ENCODE measurements at places on chromosomes 12 and 14.

- DNase-seq, result no peak
Observed at GRCh38 chr12:29640589-29641345, 143.0 kb downstream of the TMTC1 start.

GRCh38 chr12:3929875-3930615 lies 56.8 kb upstream of the PARP11 start:
- DNase-seq, result no peak

DNA sequence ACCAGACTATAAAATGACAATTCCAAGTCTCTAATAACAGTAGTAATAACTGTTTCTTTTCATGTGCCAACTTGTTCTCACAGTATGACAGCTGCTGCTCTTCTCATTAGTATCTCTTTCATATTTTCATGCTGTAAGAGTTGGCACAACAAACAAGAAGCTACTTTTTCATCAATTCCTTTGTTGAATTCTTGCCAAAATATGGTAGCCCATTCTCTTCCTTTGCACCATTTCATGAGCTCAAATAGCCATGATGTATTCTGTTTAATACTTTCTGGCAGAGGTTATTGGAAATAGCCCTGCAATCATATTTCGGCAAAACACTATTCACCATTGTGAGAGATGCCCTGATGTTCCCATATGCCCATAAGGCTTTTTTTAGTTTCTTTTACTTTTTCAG lies 1100.7 kb downstream of the TRHDE start:
- no peak for DNase-seq

GRCh38 chr12:83388551-83388950 lies 701.8 kb downstream of the TMTC2 start:
- DNase-seq, result no peak

DNA sequence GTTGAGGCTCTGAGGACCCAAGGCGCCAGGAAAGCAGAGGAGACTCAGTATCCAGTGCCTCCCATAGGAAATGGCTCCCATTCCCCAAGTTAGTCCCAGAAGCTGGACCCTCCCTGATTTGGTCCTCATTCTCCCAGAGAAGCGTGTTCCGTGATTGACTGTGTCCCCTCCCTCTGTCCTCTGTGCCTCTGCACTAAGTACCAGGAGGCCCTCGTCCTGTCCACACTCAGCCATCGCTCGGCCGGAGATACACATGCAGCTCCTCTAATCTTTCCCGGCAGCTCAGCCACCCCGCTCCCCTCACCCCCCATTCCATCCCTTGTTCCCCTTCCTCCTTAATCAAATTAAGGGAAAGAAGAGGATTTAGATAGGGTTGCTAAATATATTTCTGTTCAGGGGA lies 28.3 kb upstream of the ATP2A2 start:
- no peak for DNase-seq

DNA sequence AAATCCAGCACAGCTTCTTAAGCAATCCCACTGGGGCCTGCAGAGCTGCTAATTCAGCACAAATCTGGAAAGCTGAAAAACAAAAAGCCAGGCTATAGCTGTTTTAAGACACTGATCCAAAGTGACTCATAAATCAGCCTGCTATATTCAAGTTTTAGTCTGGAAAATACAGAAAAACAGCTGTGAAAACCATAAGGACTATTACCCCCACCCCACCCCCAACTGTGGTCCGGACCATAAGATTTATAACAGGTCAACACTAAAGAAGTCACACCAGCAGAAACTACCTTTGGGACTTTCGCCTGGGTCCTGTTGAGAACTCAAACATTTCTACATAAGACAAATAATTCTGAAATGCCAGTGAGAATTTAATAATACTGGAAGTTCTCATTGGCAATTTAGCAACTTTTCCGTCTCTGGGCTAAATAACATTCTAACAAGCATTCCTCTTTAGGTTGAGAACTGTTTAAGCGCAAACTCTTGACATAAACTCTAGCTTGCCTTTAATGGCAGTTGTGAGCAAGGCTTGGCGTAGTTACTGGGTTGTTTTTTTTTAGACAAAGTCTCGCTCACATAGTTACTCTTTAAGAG lies 3.3 kb downstream of the LRIG3 start:
- no peak for DNase-seq

- no peak for DNase-seq
Observed at GRCh38 chr12:105026411-105026810, 40.3 kb downstream of the NOPCHAP1 start.

DNA sequence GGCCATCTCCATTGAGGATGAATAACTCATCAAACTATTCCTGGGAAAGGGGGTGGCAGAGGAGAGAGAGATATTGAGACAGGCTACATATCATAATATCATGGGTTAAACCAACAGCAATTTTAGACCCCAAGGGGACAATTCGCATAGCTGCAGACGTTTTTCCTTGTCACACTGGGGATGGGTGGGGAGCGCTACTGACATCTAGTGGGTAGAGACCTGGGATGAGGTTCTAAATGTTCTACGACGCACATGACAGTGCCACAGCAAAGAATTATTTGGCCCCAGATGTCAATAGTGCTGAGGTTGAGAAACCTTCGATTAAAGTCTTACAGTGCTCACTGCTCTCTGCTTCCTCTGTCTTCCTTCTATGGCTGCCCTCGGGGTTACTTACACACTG lies 425.6 kb downstream of the NRXN3 start:
- DNase-seq, result peak; percentile 48

DNA sequence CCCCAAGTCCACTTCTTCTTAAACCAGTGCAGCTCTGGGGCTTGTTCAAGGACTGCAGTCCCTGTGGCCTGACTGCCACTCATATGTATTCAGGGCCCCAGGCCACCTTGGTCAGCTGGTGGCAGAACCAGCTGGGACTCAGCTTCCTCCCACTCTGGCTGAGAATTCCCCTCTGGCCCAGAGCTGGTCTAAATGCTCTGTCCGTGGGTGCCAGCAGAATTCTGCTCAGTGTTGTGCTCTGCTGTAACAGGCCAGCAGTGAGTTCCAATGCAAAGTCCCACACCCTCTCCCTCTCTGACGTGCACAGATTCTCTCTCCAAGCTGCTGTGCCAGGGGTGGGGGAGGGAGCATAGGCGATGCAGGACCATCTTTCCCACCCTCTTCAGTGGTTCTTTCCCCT lies 210.4 kb upstream of the RGS6 start:
- no peak for DNase-seq

- DNase-seq, result no peak
Observed at GRCh38 chr12:12960639-12961209, 8.8 kb upstream of the GPRC5D start.

DNA sequence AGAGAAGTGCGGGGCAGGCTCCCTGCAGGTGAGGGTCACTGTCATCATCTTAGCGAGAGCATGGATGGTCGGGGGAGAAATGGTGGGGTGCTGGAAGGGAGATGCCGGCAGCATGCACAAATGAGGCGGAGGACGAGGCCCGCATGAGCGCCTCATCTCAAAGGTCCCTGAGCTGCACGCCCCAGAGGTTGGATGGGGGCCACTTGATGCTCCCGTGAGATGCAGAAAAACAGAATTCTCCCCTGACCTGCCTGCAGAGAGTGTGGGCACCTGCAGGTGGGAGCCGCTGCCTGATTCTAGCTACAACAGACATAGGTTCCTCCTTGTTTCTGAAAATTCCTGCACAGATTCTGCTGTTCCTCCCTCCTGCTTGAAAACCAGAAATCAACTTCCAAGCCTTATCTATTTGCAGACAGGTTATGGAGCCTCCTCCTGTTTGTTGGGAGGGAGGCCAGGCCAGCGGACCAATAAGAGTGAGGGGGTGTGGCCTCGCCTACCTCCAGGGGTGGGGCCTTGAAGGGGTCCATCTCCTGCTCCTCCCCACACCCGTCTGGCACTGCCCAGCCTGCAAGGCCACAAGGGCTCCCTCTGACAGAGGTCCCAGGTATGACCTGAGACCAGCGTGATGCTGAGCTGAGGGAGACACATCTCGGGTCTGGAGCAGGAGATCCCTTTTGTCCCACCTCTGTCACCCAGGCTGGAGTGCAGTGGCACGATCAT lies 67.2 kb downstream of the KDM2B start:
- DNase-seq, result peak; percentile 78

- DNase-seq, result no peak
Observed at GRCh38 chr12:101819467-101819866, 11.3 kb downstream of the GNPTAB start.

DNA sequence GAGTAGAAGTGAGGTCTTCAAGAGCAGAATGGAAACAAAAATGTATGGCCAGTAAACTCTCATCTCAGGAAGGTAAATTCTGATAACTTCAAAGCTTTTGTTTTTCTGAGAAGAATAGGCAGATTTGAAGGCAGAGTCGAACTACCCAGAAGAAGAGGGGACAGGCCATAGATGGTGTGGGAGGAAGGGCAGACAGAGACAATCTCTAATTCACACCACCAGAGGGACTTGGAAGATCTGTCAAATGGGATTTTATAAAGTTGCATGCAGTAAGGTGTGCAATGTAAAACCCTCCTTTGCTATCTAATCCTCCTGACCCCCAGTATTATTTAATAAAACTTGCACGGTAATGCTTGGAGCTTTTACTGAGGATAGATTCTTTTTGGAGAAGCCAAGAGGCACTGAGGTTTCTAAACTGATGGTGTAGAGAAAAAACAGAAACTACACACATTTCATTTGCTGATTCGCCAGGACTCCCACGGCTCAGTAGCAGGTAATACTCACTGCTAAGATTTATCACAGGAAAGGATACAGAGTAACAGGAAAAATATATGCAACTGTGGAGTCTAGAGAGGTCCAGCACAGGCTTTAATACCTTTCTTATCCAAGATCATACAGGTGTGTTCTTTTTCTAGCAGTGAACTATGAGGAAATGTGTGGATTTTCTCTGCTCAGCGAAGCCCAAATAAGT lies 18.3 kb downstream of the SLC38A2 start:
- DNase-seq, result no peak

DNA sequence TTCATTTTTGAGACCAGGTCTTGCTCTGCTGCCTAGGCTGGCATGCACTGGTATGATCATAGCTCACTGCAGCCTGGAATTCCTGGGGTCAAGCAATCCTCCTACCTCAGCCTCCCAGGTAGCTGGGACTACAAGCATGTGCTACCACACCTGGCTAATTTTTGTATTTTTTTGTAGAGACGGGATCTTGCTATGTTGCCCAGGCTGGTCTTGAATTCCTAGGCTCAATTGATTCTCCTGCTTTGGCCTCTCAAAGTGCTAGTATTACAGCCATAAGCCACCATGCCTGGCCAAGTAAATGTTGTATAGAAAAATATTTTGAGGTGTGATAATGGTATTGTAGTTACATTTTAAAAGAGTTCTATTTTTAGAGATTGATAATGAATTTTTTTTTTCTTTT lies 12.6 kb downstream of the BIN2 start:
- no peak for DNase-seq

- DNase-seq, result no peak
Observed at GRCh38 chr12:114400361-114400811, 5.6 kb downstream of the TBX5 start.

DNA sequence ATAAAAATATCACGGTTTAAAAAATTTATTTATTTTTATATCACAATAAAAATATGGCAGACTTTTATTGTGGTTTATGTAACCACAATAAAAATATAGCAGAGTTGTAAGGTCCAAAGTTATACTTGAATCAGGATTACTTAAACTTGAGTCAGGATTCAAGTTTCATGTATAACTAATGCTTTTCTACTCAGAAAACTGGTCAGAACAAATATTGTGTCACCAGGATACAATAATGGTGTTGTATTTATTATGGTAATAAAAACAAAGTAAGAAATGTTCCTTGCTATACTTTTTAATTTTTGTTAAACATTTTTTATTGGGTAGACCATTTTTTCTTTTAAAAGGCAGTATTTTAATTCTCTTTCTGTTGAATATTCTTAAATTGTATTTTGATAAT lies 29.2 kb upstream of the EPS8 start:
- DNase-seq, result no peak

DNA sequence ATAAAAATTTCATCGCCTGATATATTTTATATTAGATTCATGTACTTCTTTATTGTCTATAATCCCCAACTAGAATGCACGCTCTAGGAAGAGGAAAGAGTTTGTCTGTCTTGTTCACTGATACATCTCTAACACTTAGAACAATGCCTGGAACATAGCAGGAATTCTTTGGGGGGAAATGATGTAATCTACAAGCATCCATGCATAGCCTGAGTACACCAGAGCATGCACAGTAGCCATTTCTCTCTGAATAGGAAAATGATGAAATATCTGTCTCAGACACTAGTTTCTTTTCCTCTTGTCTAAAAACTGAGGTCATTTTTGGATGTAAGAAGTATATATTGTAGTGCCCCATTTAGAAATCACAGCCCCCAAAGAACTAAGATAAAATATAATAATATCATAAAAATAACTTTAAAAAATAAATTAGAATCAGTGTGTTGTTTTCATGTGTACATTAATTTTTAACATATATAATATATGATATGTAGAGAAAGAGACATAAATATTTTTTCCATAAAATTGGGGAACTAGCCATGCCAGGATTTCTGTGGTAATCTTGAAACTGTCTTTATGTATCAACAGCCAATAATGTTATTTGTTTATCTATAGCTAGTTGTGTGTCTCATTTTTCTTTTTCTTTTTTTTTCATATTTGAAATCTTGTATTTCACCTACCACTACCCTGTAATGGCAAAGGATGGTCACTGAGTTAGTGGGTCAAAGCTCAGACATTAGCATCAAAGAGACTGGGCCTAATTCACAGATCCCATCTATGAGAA lies 155.6 kb upstream of the TMCC3 start:
- no peak for DNase-seq

DNA sequence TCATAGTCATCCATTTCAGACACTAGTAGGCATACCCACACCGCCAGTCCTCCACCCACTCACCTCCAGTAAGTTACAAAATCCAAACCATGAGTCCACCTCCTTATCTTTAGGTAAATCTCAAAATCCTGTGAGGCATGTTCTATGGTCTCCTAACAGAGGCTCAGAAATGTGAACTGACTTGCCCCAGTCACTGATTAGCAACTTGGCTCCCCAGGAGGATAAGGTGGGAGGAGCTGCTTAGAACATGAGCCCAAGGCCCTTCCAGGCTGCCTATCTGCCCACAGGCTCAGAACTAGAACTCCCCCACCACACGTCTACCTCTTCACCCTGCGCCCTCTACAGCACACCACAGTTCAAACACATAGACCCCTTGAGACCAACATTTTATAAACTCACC lies 19.9 kb downstream of the SETD3 start:
- DNase-seq, result no peak

GRCh38 chr12:29546000-29546399 lies 48.5 kb upstream of the OVCH1 start:
- DNase-seq, result no peak

DNA sequence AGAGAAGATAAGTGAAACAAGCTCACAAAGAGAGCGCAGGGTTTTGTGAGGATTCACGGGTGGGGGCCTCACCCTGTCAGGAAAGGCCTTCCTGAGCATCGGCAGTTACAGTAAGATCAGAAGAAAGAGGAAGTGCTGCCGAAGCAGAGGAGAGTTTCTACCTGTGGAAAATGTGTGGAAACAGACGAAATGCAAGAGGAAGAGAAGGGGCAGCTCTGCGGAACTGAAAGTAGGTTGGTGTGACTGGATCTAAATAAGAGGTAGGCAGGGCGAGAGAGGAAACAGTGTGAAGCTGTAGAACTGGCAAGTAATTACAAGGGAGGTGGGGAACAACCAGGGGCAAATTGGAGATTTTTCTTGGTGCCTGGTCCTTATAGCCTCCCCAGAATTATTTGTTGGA lies 2.6 kb downstream of the GPR68 start:
- DNase-seq, result no peak
